ENCODE measurements at places on chromosomes 4 and X.

- DNase-seq, result no peak
These were observed 6.1 kb upstream of the SEC24D start for GRCh38 chr4:118842055-118842454.

DNA sequence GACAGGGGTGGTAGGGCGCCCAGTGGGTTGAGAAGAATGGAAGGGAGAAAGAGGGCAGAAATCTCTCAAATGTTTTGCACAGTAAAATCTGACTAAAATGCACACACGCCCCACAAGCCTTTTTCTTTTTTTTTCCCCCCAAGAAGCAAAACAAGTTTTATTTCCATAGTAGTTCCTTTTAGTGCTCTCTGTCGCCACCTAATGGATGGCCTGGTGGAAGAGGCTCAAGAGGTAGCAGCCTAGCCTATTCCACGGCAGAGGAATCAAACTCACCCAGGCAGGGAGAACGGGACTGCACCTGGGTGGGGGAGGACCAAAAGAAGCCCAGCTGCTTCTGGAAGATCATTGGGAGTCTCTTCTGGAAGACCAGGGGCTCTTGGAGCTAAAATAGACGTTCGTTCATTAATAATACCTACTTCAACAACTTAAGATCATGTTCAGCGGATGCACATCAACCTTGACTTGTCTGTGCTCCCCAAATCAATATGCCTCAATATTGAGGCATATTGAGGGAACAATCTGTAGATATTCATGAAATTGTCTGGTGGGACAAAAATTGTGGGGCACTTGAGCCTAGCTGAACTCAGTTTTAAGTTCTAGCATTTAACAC lies 31.6 kb upstream of the IRAK1 start:
- DNase-seq, result peak; percentile 15

DNA sequence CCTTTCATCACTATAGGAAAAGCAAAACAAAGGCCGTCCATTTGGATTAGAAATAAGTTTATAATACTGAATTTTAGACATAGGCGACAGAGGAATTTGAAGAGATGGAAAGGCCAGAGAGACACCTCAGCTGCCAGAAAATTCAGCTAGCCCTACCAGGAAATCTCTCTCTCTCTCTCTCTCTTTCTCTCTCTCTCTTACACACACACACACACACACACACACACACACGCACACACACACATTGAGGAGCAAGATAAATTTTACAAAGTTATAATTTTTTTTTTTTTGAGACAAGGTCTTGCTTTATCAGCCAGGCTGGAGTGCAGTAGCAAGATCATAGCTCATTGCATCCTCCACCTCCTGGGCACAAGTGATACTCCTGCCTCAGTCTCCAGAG lies 1.4 kb downstream of the XK start:
- no peak for DNase-seq

GRCh38 chr4:136946307-136946907 lies 585.9 kb downstream of the PCDH18 start:
- DNase-seq, result no peak

Measured in stimulated activated CD4-positive, alpha-beta T cell treated with anti-CD3 and anti-CD28 coated beads, Interleukin-12 subunit alpha, Interleukin-12 subunit beta, amount 100 ng/mL, for 24 hours (primary cell).